ENCODE measurements at places on chromosomes 1 and 21.

- DNase-seq: peak; percentile 25
Measured at GRCh38 chr1:55337801-55338447, 122.8 kb upstream of the USP24 start.

DNA sequence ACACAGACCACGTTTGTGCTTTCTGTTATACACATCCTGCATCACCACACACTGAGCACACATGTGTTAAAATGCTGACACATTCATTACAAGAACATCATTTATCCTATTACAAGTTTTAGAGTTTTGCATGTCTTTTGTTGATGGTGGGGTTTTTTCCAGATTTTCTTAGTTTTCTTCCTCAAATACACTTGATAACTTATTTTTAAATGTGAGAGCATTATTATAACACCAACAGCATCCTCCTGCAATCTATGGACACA is 67.3 kb downstream of the TGFBR3 start:
- no peak for DNase-seq

- no peak for DNase-seq
Measured at GRCh38 chr1:87888446-87888845, 559.8 kb downstream of the LMO4 start.

DNA sequence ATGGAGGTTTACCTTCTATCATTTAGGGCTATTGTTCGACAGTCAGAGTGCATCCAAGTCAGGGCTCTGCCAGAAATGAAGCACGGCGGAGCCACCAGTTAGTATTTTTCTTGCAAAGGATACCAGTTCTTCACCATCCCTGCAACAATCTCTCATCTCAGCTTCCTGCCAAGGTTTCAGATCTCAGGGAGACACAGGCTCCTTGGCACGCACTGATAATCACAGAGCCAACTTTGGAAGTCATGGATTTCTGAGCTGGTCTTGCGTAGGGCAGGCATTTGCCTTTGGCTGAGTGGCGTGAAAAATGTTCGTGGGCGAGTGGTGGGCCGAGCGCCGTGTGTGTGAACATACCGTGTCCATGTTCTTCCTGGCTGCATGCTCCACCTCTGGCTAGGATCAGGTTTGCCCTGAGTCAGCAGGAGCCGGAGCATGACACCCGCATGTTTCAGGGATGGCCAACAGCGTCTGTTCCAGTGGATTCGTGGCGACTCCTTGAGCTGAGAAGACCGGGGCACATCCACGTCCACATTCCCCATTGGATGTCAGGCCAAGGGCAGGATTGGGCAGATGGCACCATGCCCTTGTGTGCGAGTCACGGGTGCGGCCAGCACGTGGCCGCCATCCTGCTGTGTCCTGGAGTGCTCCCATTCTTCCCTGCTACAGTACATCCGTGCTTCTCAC is 118.5 kb upstream of the C1orf174 start:
- no peak for DNase-seq

GRCh38 chr1:200029035-200029821 is 1.7 kb downstream of the NR5A2 start:
- DNase-seq: peak; percentile 14

DNA sequence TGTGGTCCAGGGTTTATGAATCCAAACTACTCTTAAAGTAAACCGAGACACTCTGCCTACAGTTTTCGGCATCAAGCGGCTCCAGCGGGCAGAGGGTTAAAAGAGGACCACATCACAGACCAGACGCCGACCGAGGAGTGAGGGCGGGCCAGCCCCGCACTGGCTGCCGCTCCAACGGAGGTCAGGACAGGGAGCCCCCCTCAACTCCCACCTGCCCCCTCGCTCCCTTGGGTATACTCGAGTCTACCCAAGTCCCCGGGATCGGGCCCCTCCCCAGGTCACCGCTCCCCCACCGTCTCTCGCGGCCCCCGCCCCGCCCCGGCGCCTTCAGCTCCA is 312 bp downstream of the ARNT start:
- no peak for DNase-seq

- no peak for DNase-seq
Measured at GRCh38 chr1:113870778-113871177, 734 bp downstream of the PTPN22 start.

Measured in memory B cell (primary cell).